ENCODE measurements at places on chromosomes 5 and 9.

GRCh38 chr5:110275878-110276277 is 450.6 kb downstream of the TMEM232 start:
- DNase-seq, result no peak

DNA sequence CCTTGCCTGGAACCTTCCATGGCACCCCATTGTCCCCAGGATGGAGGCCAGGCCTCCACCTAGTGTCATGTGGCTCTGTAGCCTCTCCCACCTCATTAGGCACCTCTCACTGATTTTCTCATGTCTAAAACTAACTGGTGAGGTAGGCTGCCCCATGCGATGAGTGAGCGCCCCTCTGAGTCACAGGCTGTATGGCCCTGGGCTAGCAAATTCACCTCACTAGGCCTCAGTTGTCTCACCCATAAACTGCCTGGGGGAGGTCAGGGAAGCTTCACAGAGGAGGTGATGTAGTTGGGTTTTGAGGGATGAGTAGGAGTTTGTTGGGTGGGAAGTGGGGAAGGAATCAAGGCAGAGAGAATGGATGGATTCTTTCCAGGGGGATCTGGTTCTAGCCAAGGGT is 8.8 kb downstream of the RXRA start:
- DNase-seq, result no peak

DNA sequence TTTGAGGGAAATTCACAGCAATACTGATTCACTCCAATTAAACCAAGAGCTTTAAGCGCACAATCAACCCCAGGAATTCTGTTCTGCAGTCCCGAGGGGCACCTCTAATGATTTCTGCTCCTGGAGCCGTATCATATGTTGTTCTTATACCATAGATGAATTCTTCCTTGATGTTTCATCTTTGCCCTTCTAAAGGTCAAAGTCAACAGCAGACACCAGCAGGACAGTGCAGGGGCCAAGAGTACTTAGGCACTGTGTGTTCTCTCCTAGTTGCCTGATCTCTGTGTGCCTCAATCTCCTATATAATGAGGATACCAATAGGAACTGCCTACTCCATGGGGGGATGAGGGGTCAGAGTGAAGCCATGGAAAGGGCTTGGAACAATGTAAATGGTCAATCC is 16.5 kb downstream of the EPB41L4B start:
- no peak for DNase-seq

- DNase-seq, result no peak
Measured at GRCh38 chr9:76873821-76874220, 32.1 kb downstream of the PRUNE2 start.
